T-helper 17 cell (primary cell): ENCODE measurements at places on chromosomes 1 and 21.

- DNase-seq = no peak
Observed at GRCh38 chr1:226133504-226134123, 52.9 kb downstream of the ACBD3 start.

- DNase-seq = no peak
Observed at GRCh38 chr1:238061967-238062613, 171.4 kb upstream of the ZP4 start.

- DNase-seq = no peak
Observed at GRCh38 chr1:194230351-194231144, 1044.1 kb upstream of the B3GALT2 start.

- no peak for DNase-seq
Observed at GRCh38 chr1:244599937-244600350, 53.0 kb upstream of the DESI2 start.

DNA sequence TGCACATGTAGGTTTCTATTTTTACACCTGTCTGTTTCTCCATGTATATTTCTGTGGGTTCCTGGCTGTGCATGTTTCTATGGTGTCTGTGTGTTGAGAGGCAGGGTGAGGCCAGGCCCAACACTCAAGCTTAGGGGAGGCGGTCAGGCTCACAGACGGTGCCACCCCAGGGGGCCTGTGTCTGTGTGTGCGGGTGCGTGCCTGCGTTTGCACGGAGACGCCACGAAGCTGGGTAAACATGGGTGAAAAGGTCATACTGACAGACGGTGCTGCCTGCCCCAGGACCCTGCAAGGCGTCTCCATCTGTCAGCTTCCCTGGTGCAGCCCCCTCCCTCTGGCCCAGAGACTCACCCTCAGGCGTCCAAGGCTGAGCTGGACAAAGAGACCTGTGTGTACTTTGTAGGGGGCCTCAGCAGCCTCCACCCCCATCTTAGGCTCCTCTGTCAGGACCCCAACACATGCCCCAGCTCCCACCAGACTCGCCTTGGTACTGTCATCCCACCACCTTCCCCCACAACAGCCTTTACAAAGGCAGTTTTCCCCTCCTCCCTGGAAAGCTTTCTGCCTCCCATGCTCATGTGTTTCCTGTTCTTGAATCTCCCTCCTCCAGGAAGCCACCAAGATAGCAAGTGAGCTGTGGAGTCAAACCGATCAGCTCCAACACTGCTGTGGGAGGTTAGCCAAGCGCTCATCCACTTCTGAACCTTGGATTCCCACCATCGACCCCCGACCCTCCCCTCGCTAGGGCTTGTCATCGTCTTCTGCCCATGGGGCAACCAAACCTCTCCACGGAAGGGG lies 34.1 kb downstream of the PTPRF start:
- DNase-seq = no peak

DNA sequence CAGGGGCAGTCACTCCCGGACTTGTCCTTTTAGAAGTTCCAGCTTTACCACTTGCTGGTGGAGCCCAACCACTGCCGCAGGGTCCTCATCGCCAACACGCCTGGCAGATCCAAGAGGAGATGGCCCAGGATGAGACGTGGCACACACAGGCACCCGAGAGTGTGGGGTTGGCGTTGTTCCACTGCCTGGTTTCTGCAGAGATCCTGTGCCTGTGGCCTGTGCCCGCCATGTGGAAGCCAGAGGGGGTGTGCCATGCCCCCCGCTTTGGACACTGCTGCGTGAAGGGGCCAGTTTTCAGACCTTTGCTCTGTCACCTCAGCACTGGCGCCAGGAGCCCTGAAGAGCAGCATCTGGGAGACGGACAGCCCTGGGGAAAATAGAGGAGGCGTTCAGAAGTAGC lies 10.8 kb downstream of the CD46 start:
- no peak for DNase-seq

GRCh38 chr1:116330846-116331245 lies 42.2 kb upstream of the ATP1A1 start:
- DNase-seq = no peak

DNA sequence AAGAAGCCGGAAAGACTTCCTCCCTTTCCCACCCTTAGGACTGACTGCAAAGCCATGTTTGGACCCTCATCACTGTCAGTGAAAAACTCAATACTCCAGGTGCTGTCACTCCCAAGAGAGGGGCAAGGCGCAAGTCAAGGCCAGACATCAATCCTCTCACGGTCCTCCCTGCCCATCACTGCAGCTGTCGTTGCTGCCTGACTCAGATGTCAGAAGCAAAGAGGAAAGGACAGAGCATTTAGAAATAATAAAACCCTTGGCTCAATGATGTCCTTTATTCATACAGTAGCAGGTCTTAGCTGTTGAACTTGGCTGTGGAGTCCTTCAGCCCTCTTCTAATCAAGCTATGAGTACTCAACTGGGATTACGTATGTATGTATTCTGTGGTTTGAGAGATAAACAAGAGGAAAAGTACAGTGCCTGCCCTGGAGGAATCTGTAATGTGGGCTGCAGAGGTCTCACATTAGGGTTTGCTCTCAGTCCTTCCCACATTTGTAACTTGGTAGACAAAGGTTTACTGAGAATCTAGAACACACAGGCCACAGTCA lies 13.5 kb downstream of the SUSD4 start:
- DNase-seq = no peak

DNA sequence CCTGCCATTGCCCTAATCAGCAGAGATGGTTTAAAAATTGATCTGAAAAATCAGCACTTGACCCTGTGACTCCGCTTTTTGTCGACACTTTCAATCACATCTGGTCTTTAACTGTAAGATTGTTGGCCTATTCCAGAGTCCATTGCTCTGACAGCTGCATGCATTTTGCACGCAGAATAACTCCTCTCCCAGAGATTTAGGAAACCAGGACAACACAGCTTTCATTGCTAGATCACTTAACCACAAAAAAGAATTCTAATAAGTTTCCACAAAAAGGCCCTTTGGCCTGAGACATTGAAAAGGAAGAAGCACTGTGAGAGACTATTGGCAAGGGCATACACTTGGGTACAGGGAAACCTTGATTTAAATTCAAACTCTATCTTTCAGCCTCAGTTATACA lies 373.1 kb downstream of the TGFB2 start:
- no peak for DNase-seq

GRCh38 chr21:25649146-25649545 lies 10.1 kb downstream of the JAM2 start:
- no peak for DNase-seq

DNA sequence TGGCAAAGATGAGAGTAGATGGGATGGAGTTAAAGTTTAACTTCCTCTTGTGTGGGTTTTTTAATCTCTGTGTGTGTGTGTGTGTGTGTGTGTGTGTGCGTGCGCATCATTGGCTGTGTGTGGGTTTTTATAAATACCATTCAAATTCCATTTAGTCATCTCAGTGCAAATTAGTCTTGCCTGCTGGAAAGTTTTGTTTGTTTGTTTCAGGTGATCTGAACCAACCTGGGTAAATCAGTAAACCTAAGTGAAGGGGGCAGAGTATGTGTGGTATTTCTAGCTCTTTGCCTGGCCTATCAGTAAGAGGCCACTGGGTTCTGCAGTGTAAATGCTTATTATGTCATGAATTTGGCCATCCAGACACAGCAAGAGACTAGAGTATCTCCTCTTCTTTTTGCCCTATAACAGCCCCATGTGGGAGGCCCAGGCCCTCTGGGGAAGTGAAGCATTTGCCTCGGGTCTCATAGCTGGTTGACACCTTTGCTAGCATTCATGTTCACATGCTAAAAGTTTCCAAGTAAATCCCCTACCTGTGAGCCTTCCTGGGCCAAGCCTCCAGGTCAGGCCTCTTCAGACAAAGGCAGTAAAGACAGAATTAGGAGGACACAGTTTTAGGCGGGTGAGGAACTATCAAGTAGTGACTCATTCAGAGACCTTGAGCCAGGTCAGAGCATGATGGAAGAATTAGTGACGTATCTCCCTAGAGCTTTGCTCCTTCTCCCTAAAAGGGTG lies 14.7 kb downstream of the INTS3 start:
- DNase-seq = no peak

GRCh38 chr1:117694543-117694942 lies 88.7 kb downstream of the TENT5C start:
- no peak for DNase-seq

DNA sequence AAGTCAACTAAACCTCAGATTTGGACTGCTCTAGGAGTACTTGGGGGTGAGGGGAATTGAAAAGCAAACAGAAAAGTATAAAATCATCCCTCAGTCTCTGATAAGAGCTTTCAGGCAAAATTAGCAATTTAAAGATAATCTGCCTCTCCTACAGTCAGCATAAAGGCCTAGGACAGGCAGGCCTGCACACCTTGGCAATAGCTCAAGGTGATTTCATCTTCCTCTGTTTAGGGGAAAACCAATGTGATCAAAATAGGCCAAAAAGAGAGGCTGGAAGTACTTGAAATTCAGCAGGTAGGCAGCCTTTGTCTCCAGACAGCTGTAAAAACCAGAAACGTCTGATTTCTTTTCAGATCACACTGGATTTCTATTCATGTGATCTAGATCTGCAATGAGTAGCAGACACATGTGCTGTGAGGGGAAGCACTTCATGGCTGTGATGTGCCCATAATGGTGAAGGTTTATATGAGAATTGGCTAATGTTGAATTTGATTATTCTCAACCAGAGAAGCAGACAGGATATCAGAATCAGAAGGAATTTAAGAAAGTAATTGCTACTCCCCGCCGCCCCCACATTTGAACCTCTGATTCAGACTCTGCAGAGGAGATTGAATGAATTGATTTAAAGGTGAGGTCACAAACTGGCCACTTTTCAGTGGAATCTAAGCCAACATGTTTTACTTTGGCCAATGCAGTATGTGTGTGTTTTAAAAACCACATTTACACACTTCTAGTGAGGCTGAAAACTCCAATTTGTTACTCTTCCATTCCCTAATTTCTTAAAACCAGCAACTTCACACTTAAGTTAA lies 45.8 kb upstream of the DNASE2B start:
- no peak for DNase-seq

DNA sequence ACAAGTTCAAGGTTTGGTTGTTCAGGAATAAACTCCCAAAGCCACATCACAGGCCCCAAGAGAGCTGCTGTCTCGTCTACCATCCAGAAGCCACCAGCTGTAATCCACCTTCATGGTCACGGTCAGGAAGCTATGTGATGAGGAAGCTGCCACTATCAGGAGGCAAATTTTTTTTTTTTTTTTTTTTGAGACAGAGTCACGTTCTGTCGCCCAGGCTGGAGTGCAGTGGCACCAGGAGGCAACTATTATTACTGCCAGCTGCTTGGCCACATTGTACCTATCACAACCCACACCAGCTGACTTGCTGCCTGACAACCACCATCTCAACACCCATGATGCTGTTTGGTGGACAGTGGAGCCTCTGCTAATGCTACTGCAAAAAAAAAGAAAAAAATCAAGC lies 124.1 kb downstream of the OMA1 start:
- DNase-seq = no peak

DNA sequence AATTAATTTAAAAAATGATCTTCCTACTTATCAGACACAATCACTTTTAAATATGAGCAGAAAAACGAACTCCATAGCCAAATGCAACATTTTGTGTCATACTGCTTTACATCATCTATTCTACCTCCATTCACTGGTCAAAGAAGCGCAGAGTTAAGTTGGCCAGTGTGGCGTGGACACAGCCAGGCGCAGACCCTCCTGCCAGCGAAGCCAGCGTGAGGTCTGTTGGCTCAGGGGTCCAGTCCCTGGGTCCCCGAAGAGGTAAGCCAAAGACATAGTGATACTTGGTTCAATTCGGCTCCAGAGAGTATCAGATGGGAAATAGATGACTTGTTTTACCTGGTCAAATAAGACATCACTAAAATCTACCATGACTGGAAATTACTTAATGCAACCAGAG lies 59.2 kb downstream of the B3GALT5 start:
- no peak for DNase-seq

DNA sequence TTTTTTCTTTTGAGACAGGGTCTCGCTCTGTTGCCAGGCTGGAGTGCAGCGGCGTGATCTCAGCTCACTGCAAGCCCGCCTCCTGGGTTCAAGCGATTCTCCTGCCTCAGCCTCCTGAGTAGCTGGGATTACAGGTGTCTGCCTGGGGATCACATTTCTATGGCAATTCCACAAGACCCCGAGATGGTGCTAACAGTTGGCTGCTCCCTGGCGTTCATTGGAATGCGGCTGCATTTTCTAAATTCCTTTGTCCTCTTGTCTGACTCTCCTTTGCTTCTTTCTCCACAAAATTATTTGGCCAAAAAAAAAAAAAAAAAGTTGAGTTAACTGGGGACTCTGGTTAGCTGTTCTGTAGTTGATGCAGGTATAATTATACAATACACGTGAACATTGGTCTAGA lies 176.4 kb downstream of the ETS2 start:
- no peak for DNase-seq

DNA sequence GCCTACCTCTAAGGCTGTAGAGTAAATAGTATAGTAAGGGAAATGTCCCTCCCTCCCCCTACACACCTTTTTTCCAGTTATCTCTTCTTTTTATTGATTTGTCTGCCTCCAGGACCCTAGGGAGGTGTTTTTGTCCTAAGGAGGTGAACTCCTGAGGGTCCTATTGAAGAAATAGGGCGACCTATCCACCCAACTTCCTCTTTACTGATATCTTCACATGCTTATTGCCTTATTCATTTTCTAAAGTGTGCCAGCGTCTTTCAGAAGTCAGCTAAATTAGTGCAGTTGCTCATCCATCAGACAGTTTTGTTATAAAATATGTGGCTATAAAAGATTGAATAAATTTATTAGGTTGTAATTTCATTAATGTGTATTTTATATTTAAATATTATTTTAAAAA lies 5.9 kb downstream of the BACH1 start:
- DNase-seq = no peak

DNA sequence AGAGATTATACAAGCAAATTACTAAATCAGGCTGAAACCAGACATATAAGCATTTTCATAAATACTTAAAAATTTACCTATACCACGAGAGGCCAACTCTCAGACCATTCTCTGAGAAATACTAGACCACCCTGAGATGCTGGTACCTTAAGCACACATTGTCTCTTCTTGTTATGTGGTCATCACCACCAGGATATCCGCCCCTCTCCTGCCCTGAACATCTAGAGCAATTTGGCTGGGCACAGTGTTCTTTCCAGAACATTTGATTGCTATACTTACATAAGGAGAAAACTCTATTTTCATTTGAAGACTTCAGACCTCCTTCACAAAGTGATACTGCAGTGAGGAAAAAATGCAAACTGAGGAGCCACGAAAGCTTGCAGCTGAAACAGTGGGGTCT lies 36.2 kb upstream of the DUSP10 start:
- no peak for DNase-seq

GRCh38 chr21:32917362-32918135 lies 108.2 kb upstream of the OLIG2 start:
- DNase-seq = no peak
